ENCODE measurements at places on chromosomes 5 and 9. TPM values are rescaled to one million over a fixed set of nuclear protein-coding genes. Genes with fewer than 3 reads are reported as not detected.

The NME5 gene
- total RNA-seq, result 0.84 TPM

The CTXN3 gene
- total RNA-seq, result not detected

The STPG3 gene
- total RNA-seq, result not detected

The ARL10 gene
- total RNA-seq, result 7.7 TPM

The MEGF10 gene
- total RNA-seq, result not detected

The ZFP37 gene
- total RNA-seq, result 2.3 TPM

The HNRNPA0 gene
- 19.4 TPM for total RNA-seq

The MCCC2 gene
- 25.0 TPM for total RNA-seq

The RMRP gene
- total RNA-seq, result 30,158 TPM

The GPR151 gene
- not detected for total RNA-seq

The NIPSNAP3A gene
- 17.0 TPM for total RNA-seq

The IFNA13 gene
- not detected for total RNA-seq

The SPATA31E1 gene
- total RNA-seq, result not detected

The PDE6A gene
- total RNA-seq, result not detected

The DBN1 gene
- 349 TPM for total RNA-seq

The ODF2 gene
- 36.8 TPM for total RNA-seq

The TMEM252 gene
- total RNA-seq, result not detected

The SNX18 gene
- 40.8 TPM for total RNA-seq

The OBP2B gene
- not detected for total RNA-seq

The C5orf58 gene
- not detected for total RNA-seq

The IFNA2 gene
- not detected for total RNA-seq

Data from HFFc6 (cell line).